Brain microvascular endothelial cell (primary cell): ENCODE measurements at places on chromosomes 1 and 21.

GRCh38 chr1:17913326-17914115, 158.4 kb downstream of the ACTL8 start:
- DNase-seq = no peak

- no peak for DNase-seq
Measured at GRCh38 chr1:222970711-222971110, 155.9 kb downstream of the DISP1 start.

DNA sequence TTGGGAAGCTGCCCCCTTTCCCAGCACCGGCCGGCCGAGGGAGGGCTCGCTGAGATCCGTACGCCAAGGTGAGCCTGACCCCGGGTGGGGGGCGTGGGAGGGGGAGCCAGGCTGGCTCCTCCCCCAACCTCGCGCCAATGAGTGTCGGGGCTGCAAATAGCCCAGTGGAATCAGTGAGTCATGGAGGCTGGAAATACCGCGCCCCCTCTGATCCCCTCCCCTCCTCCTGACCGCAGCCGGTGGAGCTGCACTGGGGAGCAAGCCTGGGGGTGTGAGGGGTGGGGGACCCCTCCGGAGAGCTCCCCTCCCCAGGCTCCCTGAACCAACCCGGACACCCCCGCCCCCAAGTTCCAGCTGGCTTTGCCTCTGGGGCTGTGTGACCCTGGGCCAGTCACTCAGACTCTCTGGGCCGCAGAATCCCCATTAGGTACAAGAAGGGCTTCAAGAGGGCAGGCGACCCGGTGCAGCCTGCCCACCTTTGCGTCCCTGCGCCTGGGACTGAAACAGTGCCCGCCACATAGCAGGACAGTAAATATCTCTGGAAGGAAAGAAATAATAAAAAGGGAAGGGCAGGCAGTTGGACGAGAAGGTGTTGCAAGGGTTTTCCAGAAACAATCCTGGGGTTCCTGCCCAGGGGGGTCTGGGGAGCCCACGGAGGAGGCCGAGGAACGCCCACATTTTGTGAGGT, 4.5 kb downstream of the HSPB7 start:
- peak; percentile 52 for DNase-seq

DNA sequence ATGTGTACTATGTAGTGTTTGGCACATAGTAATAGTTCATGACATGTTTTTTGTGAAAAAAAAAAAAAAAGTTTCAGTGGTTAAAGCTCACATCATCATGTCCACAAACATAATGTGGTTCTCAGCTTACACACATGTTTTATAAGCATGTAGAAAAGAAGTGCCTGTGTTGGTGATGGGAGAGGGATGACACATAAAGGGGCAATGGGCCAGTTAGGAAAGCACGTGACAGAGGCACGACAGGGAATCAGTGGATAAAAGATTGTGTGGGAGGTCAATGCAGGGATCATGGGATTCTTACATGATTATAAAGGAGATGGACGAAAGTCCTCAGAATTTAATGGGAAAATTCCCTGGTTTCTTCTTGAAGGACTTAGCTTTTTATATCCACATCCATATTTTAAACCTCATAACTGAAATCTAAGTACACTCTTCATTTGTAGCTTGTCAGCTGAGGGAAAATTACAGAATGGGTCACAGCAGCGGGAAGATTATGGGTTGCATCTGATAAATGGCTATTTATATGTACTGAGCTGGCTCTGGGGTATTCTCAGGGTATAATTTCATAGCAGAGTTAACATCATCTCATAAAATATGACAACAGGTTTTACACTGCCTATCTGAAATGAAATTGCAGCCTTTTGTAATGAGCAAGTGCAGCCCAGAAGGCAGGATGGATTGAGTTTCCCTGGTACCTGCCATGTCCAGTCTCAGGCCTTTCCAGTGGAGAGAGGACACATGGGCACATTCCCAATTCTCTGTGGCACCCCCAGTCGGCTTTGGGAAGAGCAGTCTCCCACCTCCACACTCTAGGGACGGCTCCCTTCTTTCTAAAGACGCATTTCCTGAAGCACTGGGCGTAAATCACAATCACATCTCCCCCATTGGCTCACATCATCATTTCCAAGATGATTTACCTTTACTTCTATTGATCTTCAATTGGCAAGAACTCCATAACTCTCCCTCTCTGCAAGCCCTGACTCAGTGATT, 42.3 kb upstream of the NHLH2 start:
- DNase-seq = no peak

DNA sequence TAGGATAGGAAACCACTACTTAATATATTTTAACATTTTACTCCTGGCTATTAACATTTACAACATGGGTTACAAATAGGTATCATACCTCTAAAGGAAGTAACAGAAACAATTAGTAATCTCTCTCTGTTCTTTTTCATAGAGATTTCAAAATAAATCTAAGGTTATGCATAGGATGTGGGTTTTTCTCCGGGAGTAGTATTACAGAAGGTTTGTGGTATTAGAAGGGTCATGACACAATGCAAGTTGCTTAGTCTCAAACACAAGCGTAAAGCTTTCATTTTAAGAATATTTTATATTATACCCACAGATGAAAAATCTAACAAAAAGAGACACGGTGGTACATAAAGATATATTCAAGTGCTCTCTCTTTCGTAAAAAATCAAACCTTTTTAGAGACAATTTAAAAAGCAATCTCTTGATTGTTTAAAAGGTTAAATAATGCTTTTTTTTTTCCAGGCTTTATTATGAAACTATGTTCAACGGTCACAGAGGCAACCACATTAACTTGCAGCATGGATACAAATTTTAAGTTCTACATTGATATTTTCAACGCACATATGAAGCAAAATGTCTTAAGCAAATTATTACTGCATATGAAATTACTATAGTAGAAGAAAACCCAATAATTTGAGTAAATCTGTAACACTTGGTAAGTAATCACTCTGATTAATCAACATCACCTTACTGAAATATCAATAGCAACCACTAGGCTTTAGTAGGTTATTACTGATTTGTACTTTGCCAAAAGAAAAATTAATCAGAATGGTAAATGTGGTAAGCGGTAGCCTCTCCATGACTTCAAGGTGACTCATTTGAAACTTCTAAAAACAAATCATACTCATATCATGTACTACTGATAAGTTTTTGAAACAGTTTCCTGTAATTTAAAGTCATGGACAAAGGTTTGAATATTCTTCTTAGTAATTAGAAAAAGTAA, 97.4 kb upstream of the GFI1 start:
- peak; percentile 43 for DNase-seq

DNA sequence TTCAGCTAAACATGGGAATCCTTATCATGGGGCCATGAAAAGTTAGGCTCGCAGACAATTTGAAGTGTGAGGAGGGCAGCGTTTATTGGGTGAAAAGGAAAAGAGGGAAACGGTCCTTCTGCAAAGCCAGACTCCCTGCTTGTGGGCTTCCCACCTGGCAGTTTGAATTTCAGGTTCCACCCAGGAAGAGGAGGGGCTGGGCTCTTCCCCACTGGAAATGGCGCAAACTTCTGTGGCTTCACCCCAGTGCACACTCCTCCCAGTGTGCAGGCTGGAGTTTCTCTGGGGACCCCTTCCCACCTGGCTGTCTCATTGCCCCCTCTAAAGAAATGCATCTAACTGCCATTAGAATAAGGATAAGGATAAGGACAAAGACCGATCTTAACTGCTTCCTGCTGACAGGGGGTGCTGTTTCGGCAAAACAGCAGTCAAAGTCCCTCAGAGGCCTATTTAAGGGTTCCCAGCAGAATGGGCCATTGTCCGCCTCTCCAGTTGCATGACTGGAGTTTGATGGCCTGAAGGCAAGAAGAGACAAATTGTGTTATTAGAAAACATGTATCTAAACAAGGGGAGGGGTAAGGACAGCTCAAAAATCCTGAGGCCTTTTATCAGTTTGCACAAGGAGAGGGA, 20.4 kb downstream of the AIM2 start:
- no peak for DNase-seq

GRCh38 chr21:34126269-34126668, 52.9 kb downstream of the MRPS6 start:
- DNase-seq = no peak

DNA sequence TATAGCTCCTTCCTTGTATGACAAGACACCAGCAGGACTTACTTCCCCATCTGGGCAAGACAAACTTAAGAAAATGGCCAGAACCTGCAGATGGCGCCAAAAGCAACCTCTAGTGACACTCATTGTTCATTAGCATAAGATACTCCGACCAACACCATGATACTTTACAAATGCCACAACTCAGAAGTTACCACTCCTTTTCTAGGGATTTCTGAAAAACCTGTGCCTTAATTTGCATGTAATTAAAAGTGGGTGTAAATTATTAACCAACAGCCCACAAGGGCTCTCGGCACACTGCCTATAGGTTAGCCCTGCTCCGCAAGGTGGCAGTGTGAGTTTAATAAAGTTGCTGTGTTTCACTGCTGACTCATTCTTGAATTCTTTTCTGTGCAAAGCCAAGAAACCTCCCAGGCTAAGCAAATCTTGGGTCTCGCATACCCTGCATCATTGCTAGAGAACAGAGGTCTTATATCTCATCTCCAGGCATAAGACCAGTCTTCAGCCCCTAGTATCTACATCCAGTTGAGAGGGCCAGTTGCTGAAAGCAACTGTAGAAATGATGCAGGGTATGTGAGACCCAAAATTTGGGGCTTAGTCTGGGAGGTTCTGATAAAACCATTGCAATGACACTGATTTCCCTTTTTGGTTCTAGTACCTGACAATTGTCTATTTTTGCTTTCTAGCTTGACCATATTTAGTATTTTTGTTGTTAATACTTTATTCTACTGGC, 86.4 kb downstream of the FAF1 start:
- peak; percentile 74 for DNase-seq

- no peak for DNase-seq
Measured at GRCh38 chr1:108639899-108640560, 20.9 kb downstream of the HENMT1 start.

- DNase-seq = no peak
Measured at GRCh38 chr1:106232128-106232527, 824.3 kb upstream of the PRMT6 start.

DNA sequence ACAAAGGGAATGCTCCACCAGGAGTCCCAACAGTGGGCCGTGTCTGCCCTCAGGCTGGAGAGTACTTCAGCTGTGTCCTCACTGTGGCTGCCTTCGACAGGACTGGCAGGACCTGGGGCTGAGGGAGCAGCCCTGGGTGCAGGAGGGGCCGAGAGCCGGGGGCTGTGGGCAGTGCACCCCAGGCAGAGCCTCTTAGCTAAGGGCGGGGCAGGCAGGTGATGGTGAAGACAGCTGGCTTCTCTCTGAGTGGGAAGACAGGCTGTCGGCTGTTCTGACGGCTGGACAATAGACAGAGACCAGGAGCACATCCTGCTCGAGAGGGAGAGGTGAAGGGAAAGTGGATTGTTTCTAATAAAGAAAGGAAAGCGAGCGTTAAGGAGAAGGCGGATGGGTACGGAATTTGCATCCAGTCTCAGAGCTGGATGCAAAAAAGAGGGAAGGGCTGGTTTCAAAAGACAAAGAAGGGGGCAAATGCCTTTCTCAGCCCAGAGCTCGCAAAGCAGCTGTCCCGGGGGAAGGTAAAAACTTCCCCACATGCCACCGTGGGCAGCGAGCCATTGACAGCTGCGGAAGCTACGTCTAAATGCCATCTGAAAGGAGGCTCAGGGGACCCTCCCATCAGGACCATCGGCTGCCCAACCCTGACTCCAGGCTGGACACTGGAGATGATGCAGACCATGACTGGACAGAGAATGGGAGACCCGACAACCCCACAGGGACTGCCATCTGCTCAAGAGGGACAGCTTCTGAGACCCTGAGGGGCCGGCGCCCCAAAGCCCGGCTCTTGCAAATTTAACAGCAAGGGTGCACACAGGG, 92.0 kb downstream of the STUM start:
- no peak for DNase-seq

DNA sequence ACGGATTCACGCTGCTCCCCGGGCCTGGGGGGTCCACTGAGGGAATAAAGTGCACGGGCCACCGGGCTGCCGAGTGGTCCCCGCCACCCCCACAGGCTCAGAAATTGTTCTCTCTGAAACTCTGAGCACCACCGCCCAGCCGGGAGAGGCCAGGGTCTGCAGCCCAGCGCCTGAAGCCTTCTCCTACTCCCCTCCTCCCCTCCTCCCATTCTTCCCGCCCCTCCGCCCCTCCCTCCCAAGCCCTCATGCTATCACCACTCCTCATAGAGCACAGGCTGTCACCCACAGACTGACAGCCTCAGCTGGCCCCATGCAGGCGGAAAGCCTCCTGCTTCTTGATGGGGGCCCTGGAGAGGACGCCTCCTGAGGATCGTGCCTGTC, 707 bp upstream of the GPR153 start:
- no peak for DNase-seq

DNA sequence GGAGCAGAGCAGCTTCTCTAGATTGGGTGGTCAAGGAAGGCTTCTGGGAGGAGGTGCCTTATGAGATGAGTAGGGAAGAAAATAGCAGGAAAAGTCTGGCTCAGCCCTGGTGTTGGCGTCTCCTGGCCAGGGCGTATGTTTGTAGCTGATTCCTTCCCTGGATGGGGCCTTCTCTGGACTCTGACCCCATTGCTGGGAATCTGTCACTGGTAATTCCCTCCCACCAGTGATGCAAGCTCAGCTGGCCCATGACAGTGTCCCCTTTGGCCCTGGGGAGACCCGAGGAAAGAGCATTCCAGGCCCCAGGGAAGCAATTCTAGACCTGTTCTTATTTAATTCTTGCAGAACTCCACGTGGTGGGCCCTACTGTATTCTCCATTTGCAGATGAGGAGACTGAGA, 20.7 kb downstream of the IGSF21 start:
- no peak for DNase-seq

GRCh38 chr1:165216254-165216653, 140.3 kb downstream of the LMX1A start:
- no peak for DNase-seq

DNA sequence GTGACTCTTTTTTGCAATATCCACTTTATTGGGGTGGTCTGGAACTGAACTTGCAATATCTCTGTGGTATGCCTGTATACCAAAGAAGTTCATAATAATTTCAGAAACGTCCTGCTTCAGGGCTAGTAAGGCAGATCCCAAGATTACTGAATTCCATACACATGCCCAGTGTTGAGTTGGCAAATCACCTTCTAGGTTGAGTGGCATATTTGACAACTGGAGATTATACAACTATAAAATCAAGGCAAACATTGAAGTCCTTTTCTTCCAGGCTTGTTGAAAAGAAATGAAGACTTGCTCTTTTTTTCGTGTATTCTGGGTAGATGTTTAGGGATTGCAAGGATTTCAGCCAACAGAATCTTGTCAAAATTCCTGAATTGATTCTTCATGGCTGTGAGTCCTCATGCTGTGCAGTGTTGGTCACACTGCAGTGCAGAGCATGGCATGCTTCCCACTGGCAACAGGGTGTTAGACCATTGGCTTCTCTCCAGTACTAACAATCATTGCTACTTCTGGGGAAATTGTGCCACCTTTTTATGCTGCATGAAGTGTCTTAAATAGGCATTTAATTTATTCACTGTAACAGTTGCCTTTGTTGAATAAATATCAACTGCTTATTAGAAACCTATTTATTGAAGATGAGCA, 367.1 kb upstream of the ADGRL4 start:
- DNase-seq = no peak

- DNase-seq = no peak
Measured at GRCh38 chr1:211843018-211843417, 12.5 kb upstream of the LPGAT1 start.

DNA sequence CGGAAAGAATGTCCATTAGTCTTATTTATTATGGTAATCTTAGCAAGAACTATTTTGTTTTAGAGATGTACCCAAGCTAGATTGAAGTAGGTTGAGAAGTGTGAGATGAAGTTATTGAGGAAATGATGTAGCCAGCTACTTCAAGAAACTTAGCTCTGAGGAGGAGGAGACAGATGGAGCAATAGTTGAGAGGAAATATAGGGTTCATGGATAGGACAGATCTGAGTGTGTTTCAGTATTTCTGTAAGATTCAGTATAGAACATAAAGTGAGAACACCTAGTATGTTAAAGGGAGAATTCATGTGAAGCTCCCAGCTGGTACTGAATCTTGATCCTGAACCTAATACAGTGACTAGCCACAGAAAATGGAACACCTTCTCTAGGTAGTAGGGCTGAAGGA, 28.9 kb downstream of the TSNAX start:
- DNase-seq = no peak
